ENCODE measurements at places on chromosomes 3 and 15. TPM values are rescaled to one million over a fixed set of nuclear protein-coding genes. Genes with fewer than 3 reads are reported as not detected.

- DNase-seq: no peak
- H3K27me3 ChIP-seq: no peaks in the 10 kb centered on the region
- H3K4me3 ChIP-seq: no peak overlapping the region
Observed at GRCh38 chr3:73773233-73773632, 148.5 kb upstream of the PDZRN3 start.

DNA sequence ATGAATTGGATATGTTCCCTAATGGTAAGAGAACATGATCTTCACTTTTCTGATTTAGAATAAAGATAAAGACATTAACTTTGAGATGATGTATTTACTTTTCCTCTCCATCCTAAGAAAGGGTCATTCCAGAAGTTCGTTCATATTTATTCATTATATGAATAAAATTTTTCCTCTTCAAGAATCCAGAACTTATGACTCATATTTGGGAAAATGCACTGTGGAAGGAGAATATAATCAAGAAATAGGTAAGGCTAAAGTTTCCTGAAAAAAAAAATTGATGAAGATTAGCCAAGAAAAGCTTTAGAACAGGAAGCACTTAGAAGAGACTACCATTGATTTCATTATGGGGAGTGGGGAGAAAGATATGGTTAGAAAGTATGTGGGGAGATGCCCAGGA, 36.5 kb upstream of the CBLB start:
- peaks cover 4% of the 10 kb centered on the region for H3K4me1 ChIP-seq
- DNase-seq: no peak
- H3K36me3 ChIP-seq: no peaks in the 10 kb centered on the region
- no peak overlapping the region for H3K27ac ChIP-seq

- H3K27ac ChIP-seq: no peak overlapping the region
- no peak for DNase-seq
- no peaks in the 10 kb centered on the region for H3K27me3 ChIP-seq
- no peaks in the 10 kb centered on the region for H3K4me1 ChIP-seq
- no peak overlapping the region for H3K4me3 ChIP-seq
Observed at GRCh38 chr3:155441026-155441425, 147.5 kb upstream of the STRIT1 start.

DNA sequence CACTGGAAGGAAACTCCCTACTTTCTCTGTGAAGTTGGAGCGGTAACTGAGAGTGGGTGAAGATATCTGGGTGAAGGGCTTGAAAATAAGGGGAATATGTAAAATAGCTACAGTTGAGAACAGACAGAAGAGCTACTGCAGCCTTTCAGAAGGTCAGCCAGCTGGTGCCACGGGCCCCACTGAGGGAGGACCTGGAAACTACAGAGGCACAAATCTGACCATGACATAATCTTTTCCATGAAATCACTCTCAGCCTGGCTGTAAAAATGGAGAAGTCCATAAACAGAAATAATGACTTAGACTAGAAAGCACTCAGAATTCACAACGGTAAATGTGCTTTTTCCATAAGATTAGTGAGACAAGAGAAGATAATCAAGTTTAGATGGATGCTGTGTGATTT, 46.4 kb downstream of the ST3GAL6 start:
- no peaks in the 10 kb centered on the region for H3K4me1 ChIP-seq
- no peak overlapping the region for H3K4me3 ChIP-seq
- H3K27ac ChIP-seq: no peak overlapping the region
- peaks cover 80% of the 10 kb centered on the region for H3K36me3 ChIP-seq

DNA sequence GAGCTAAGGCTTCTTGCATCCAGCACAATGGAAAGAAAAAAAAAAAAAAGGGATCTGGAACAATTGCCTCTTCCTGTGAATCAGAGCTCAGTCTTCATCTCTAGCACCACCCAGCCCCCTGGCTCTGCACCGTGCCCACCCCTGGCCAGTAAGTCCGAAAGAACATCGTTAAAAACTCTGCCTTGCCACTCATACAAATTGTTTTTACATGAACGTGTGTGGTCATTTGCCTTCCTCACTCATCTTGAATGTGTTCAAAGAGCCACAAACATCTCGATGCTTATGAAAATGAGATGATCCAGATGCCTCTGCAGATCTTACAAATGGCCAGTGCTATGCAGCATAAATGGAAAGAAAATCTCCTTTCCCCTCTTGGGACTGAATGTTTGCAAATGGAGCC, 400.0 kb upstream of the PPP2R3A start:
- no peak overlapping the region for H3K27ac ChIP-seq
- peaks cover 36% of the 10 kb centered on the region for H3K27me3 ChIP-seq
- H3K4me3 ChIP-seq: no peak overlapping the region

DNA sequence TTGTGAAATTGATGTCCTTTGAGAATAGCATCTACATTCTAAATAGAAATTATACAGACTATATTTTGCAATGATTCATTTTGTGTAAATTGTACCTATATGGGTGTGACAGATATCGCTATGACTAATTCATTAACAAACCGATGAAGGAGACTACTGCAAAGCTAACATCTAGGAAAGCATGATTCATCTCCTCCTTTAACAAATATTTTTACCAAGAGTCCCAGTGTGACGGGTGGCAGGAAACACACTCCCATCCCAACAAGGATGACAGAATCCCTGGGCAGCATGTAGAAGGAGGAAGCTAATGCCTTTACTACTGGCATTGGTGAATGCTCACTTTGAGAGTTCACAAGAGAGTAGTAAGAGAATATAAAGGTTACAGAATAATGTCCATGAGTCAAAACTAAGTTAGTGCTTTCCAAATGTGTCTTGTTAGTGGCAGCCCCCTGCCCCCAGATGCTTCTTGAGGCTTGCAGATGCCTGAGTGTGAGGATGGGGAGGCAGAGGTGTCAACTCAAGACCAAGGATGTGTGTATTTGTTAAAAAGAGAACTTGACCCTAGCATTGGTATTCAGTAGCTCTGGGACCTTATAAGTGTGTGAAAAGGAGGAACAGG, 180.6 kb downstream of the FMN1 start:
- no peak overlapping the region for H3K27ac ChIP-seq
- DNase-seq: peak; percentile 64
- no peak overlapping the region for H3K4me3 ChIP-seq
- H3K4me1 ChIP-seq: peaks cover 12% of the 10 kb centered on the region
- no peaks in the 10 kb centered on the region for H3K36me3 ChIP-seq
- no peaks in the 10 kb centered on the region for H3K27me3 ChIP-seq

GRCh38 chr3:30793740-30794139, 100.7 kb downstream of the GADL1 start:
- H3K27ac ChIP-seq: no peak overlapping the region
- H3K27me3 ChIP-seq: no peaks in the 10 kb centered on the region
- H3K36me3 ChIP-seq: no peaks in the 10 kb centered on the region
- H3K4me3 ChIP-seq: no peak overlapping the region
- DNase-seq: no peak

- DNase-seq: peak; percentile 3
- no peaks in the 10 kb centered on the region for H3K36me3 ChIP-seq
- H3K4me1 ChIP-seq: no peaks in the 10 kb centered on the region
Observed at GRCh38 chr15:35181538-35181937, 96.4 kb upstream of the NANOGP8 start.

DNA sequence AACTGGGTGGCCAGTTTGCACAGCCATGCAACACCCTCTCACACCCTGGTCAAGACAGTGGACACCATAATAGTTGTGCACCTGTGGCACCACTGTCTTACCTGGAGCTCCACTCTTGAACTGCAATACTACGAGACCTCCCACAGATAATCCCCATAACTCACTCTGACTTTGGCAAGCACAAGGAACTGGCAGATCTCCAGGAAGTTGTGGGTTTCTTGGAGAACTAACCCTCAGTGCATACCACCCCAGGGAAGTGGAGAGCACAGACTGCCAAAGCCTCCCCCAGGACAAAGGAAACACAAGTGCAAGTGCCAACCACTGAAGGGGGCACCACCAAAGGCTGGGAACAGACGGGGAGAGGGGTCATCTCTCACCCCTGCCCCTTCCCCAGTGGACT, 318.6 kb downstream of the SUCLG2 start:
- peaks cover 5% of the 10 kb centered on the region for H3K27me3 ChIP-seq
- no peaks in the 10 kb centered on the region for H3K36me3 ChIP-seq
- H3K4me1 ChIP-seq: no peaks in the 10 kb centered on the region
- H3K27ac ChIP-seq: no peak overlapping the region
- no peak overlapping the region for H3K4me3 ChIP-seq

DNA sequence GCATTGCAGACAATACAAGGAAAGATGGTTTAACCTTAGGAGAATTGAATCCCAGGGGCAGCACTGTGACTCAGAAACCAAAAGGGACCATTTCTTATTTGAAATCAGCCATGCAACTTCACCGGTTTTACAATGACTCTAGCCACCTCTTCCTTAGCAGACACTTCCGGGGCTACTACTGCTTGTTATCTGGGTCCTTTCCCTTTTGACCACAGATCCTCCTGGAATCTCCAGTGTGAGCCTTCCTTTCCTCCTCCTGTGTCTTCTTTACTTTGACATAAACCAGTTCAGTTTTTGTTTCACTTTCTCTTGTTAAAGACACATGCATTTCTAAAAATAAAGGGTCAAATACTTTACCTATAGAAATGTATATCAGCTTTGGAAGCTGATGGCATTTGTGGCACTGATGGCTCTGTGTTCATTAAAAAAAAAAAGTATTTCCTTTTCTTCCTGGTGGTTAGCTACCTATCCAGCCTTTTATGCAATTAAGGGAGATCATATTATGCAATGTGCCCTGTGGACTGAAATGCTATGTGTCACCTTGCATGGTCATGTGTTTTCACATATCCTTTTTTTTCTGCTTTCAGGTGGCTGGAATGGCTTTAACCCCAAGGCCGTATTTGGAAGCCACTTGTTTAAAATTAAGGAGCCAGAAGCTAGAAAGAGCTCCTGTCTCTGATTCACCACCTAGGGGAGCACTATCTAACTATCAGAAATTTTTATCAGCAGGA, 296.2 kb downstream of the CHL1 start:
- H3K27ac ChIP-seq: no peak overlapping the region
- H3K36me3 ChIP-seq: no peaks in the 10 kb centered on the region
- no peak overlapping the region for H3K4me3 ChIP-seq
- no peak for DNase-seq
- no peaks in the 10 kb centered on the region for H3K27me3 ChIP-seq
- H3K4me1 ChIP-seq: no peaks in the 10 kb centered on the region

Gene TICRR
- 24.8 TPM for total RNA-seq

Gene DPPA2
- total RNA-seq: not detected
